ENCODE measurements at places on chromosomes 4 and X. TPM values are rescaled to one million over a fixed set of nuclear protein-coding genes. Genes with fewer than 3 reads are reported as not detected.

GRCh38 chrX:101303790-101304189 is 12.7 kb upstream of the TAF7L start:
- DNase-seq, result no peak

- no peak for DNase-seq
Observed at GRCh38 chr4:109072595-109072994, 229.9 kb downstream of the COL25A1 start.

The ZAR1 gene
- not detected for total RNA-seq

- no peak for DNase-seq
Observed at GRCh38 chr4:3724319-3725231, 41.6 kb upstream of the ADRA2C start.
